ENCODE measurements at places on chromosomes 13 and 19.
A peak's percentile ranks its signal among the peaks of the same experiment; 100 is the strongest.

DNA sequence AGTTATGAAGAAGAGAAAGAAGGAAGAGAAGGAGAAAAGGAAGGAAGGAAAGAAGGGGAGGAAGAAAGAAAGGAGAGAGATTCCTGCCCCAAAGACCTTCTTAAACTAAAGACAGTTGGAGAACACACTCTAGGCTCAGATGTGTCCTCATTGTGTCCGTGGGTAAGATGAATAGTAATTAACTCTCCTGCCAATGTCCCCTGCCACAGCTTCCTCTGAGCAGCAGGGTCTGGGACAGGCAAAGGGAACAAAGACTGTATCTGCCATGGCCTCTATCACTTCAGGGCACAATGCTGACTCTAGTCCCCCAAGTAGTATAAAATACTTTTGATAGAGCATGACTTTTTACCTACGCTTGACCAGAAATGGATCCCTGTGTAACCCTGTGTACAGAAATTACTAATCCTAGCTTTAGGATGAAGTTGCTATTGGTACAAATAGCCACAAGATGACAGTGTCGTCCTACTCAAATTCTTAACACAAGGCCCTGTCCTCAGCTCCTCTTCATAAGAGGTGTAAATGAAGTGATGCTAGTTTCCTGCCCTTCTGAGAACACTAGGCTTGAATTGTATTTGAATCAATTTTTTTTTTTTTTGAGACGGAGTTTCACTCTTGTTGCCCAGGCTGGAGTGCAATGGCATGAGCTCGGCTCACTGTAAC is 186.2 kb upstream of the GPR12 start:
- no peak for DNase-seq

- DNase-seq, result no peak
Observed at GRCh38 chr19:18249834-18250233, 23.6 kb upstream of the PDE4C start.

DNA sequence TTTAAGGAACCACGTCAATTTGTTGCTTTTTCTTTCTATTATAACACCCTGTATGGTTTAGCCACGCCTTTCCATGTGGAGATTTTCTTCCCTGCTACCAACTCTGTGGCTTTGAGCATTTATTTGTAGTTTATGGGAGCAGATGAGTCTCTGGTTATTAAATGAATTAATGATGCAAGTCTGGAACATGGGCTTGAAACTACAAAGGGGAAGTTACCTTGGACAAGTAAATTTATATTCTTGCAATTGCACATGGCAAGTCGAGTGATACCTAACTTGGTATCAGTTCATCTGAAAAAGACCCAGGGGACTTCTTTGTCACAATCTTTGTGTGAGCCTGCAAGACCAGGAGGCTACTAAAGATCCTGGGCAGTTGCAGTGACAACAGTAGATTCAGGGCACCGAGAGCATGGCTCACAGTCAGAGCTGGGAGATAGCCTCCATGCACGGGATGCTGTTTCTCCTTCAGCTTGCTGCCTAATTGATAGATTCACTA is 24.4 kb downstream of the B3GLCT start:
- DNase-seq, result no peak

DNA sequence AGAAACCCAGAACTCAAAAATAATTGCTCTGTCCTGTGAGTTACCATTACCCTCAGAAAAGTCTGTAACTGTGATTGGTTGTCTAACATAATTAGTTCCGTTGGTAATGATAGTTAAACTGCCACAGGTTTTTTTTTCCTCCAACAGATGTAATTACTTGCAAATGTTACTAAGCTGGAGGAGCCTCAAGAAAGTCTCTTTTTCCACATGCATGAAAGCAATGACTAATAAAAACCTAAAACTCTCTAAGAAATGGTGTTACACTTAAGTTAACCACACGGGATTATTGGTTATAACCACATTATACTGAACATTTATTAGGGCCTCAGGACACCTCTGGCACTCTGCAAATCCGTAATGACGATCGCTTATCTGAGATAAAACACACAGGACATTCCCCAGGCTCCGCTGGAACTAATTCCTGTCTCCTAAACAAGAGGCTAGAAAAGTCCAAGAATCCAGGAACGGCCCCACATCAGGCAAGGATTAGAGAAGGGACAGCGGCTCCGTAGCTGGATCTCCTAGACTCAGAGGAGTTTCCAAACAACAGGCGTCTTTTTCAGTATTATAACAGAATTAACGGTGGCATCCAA is 753 bp downstream of the ZNF235 start:
- DNase-seq, result no peak

DNA sequence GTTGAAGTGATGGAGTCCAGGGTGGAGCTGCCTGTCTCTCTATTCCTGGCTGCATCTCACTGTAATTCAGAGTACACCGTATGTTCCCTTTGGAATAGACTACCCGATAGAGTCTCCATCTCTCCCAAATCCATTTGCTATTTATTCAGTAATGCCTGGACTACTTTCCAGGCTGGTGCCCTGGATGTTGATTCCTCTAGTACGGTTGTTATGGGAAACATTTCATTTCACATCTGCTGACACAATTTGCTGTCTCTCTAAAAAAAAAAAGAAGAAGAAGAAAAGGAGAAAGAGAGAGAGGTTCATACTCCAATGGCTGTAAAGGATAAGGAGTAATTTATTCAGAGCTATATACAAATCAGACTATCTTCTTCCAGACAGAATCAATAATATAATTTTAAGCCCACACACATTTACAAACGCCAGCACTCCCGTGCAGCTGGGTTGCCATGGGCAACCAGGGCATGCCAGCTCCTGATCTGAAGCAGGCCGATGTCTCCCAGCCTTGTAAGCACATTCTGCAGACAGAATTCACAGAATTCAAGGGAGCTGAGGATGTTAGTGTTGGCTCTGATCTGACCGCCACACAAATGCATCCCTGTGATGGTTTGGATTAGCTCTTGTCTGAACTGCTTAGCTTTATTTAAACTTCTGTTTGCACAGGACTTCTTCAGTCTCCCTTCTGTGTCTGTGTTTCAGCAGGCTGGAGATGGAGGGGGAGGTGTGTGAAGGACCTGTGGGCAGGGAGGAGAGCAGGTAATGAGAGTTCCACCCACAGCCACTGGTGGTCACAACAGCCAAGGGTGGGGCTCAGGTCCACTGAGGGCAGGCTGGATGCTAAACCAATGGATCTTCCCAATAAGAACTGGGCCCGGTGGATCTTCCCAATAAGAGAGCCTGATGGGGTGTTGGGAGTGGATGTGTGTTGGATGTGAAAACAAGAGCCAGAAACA is 66.0 kb downstream of the TEX26 start:
- DNase-seq, result no peak

DNA sequence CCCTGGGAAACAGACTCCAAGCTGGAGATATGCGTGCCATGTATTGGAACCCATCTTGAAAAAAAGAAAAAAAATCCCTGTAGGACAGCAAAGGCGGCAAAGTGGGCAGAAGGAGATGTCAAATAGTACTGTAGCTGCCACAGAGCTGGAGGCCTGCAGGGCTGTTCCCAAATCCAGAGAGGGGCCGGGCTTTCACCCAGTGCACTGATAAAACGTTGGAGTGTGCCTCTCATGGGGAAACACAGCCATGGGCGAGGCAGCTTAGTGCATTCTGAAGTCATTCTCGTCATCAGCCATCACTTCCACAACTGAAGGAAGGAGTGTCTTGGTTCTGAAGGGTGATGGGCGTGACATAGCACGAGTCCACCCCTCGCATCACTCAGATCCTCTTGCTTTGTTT is 4.8 kb downstream of the SGCG start:
- DNase-seq, result no peak

- DNase-seq, result no peak
Observed at GRCh38 chr19:13700621-13701020, 63.7 kb upstream of the MRI1 start.

DNA sequence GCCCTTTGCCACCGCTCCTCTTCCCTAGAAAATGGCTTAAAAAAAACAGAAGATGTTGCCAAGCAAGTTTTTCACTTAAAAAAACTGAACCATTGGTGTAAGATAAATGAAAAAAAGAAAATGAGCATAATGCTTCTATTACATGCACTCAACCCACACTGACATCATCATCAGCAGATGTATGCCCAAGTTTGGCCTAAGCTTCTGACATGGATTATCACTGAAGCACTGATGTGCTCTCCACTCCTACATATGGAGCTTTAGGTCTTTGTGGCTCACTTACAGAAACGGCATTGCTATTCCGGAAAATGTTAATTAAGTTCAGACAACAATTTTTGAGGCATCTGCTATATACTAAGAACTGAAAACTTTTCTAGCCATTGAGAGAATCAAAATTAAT is 8.0 kb downstream of the RXFP2 start:
- DNase-seq, result no peak

GRCh38 chr13:80931766-80932165 is 590.8 kb upstream of the SPRY2 start:
- DNase-seq, result no peak

- no peak for DNase-seq
Observed at GRCh38 chr13:113837560-113838355, 26.1 kb downstream of the GAS6 start.

DNA sequence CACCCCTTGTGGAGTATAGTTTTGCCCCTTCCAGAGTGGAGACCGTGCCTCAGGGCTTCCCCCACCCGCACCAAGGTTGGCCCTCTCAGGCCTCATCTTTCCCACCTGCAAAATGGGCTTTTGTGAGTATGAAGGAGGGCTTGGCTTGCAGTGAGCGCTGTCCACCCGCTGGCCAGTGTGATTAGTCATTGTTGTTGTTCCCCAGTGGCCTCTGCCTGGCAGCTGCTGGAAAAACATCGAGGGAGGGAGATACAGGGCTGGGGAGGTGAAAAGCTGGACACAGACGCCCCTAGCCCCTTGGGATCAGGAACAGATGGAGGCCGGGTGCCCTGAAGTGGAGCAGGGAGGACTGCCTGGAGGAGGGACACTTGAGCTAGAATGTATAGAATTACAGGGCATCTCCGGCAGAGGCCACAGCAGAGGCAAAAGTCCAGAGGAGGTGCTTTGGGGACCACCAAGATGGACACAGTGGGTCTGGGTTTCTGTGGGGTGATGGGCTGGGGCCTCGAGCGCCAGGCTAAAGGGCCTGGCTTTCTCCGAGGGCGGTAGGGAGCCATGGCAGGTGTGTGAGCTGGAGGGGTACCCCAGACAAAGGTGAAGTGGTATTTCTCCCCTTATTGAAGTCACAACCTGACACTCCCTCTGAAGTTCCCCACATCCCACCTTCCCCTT is 3.9 kb upstream of the IL12RB1 start:
- DNase-seq, result peak; percentile 33

DNA sequence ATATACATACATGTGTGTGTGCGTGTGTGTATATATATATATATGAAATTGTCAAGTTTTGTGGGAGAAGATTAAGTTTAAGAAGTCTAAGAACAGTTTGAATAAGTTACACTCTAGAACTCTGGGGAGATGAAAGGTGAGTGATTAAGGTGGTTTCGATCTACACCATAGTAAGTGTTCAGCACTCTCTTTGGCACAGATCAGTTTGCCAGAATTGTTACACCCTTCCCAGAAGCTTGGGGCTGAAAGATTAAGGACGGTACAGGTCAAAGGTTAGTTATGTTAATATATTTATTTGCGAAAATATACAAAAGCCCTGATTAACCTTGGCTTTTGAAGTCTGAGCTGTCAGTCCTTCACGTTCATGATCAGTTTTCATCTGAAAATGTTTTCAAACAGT is 309.1 kb downstream of the KLF5 start:
- no peak for DNase-seq

DNA sequence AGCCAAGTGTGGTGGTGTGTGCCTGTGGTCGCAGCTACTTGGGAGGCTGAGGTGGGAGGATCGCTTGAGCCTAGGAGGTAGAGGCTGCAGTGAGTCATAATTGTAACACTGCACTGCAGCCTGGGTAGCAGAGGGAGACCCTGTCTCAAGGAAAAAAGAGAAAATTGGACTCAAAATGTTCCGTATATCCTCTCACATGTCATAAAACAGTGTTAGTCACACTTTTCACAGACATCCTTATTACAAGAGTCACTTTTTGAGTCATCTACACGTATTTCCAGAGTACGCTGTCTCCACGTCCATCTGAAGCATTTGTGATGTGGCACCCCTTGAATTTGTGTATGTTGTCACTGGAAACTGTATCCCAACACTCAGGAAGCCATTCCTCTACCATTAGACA is 133.0 kb downstream of the SIPA1L3 start:
- DNase-seq, result no peak

DNA sequence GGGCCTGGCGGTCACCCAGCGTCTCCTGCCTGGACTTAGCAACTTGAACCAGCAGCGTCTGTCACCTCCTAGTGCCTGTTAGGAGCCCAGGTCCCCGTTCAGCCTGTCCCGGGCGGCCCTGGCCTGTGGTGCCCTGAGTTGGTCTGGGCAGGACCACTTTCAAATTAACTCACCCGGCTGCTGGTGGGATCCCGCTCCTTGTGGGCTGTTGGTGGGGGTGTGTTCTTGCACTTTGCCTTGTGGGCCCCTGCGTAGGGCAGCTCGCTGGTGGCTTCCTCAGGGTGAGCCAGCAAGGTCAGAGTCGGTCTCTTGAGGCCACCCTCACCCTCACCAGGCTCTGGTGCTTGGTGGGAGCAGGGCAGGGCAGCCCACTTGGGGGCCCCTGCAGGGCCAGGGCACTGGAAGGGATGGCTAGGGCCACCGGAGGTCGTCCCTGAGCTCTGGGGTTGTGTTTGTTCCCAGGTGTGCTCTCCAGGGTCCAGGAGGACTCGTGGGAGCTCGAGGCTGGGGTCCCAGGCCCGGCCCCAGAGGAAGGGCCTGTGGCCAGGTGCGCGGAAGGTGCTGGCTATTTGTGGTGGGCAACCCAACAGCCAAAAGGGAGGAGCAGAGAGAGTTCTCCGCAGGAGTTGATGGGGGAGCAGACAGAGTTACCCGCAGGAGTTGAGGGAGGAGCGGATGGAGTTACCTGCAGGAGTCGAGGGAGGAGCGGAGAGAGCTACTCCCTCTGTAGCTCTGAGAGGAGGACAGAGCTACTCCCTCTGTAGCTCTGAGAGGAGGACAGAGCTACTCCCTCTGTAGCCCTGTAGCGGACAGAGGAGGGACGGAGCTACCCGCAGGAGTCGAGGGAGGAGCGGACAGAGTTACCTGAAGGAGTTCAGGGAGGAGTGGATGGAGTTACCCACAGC is 16.9 kb downstream of the TFDP1 start:
- DNase-seq, result no peak

DNA sequence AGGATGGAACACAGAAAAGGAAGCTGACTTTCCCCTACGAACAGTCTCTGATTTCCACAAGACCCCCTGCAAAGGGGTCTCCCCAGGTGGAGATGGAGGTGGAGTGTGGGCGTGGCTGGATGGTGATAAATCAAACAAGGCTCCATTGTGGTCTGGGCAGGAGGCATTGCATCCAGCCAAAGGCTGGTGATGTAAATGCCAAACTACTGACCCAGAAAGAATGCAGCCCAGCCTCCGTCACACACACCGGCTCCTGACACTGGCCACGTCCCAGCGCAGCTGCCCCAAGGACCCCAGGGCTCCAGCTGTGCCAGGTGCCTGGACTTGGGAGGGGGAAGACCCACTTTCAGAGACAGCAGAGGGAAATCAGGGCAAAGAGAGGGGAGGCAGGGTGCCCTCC is 6.3 kb downstream of the SLC7A1 start:
- no peak for DNase-seq

DNA sequence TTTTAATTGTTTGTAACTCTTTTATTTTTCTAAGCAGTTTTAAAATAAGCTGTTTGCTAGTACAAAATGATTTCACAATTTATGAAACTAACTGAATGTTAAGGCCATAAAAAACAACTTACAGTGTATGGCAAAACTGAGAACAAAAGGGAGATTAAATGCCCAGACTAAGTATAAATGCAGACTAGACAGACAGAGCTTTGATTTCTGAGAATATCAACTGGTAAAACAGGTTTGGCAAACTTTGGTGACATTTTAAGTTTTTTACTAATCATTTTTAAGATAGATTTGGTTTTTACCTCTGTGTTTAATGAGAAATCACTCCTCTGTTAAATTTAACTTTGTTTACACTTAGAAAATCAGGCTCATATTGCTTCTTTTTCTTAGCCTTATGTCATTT is 127.5 kb upstream of the KLF5 start:
- DNase-seq, result no peak
